ENCODE measurements at places on chromosomes 11 and 22.
A peak's percentile ranks its signal among the peaks of the same experiment; 100 is the strongest.

GRCh38 chr11:15144347-15144746 lies 29.6 kb downstream of the INSC start:
- no peak for DNase-seq

GRCh38 chr11:115964091-115964490 lies 459.9 kb upstream of the CADM1 start:
- no peak for DNase-seq

DNA sequence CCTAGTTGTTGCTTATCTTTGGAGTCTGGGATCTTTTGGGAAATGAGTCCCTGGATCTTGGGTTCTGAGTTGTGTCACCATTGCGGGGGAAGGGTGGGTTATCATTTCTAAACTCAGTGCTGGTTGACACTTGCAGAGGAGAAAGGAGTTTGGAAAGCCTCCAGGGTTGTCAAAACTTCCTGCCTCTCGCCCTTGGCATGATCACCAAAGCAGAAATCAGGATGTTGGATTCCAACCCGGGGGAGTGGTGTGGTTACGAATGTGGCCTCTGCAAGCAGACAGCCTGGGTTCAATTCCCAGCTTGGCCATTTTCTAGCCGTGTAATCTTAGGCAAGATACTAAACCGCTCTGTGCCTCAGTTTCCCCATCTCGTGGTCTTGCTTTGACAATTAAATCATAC lies 24.3 kb downstream of the CD6 start:
- DNase-seq, result no peak

- no peak for DNase-seq
These were observed 1.6 kb downstream of the MCAM start for GRCh38 chr11:119315131-119316015.

GRCh38 chr11:110859998-110860397 lies 147.8 kb upstream of the ARHGAP20 start:
- no peak for DNase-seq

DNA sequence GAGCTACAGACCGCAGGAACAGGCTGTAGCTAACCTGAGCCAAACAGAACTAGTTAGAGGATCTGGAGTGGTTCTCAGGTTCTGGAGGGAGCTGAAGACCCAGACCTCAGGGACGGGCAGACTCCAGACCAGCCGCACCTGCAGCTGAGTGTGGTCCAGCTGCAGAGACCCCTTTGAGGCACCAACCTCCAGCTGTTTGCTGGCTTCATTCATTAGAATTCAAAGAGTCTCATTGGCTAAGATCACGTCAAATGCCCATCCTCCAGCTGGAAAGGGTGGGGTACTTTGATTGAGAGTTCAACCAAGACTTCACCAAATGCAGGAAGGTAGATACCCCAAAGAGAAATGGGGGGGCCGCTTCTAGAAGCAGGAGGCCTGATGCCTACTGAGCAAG lies 13.4 kb upstream of the IL2RB start:
- DNase-seq, result no peak

DNA sequence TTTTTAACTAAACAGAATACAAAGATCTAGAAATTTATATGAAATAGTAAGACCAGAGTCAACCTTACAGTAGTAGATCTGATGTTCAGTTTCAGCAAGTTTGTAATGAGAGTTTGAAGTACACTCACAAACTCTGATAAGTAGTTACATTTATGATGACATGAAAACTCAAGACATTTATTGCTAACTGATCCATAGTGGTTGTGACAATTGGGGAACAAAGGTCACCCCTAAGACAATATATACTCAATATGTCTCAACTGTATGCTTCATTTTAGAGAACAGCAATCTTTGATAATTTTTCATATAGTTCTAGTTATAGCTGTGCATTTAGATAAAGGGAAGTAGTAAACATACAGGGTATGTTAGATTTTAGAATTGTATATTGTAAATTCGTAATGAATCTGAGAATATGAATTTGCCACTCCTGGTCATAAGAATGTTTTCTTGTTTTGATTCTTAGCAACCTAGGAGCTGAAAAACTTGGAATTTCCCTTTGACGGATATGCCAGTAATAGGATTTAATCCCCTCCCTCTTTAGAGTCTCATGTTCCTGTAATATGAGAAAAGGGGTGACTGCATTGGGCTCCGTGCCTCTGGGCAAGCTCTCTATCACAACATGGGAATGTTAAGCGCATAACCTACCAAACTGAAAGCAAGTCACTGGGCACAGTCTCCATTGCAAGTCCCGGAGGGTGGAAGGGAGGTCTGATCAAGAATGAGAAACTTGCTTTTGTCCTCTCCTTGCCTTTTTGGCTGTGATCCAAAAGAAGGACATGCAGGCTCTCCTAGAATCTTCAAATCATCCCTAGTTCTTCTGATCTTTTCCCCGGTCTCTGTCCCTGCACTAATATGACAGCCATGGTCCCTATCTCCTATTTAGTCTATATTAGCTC lies 11.4 kb downstream of the OR10D3 start:
- DNase-seq, result no peak

DNA sequence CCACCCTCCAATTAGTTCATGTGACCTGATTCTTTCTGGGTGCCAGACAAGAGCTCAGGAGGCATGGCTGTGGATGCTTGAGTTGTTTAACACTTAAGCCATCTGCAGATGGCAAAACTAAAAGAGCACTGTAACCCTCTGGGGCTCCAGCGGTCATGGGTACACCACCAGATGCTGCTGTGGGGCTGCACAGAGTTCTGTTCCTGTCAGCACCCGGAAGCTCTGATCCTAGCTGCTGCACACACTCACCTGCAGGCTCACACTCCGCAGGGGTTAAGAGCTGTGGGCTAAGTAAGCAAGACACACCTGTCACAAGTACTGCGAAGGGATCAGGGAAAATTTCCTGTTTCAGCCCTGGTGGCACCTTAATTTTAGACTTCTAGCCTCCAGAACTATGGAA lies 307.8 kb downstream of the C11orf87 start:
- DNase-seq, result no peak

DNA sequence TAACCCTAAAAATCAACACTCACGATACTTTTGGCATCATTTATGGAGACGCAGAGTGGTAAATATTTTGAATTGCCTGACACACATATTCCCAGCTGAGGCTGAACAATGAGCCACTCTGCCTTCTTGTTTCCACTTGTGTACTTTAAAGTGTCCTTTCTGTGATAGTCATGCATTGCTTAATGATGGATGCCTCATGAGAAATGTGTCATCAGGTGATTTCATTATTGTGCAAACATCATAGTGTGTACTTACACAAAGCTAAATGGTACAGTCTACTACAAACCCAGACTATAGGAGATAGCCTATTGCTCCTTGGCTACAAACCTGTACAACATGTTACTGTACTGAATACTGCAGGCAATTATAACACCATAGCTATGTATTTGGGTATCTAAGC lies 44.2 kb downstream of the MRE11 start:
- no peak for DNase-seq

- no peak for DNase-seq
These were observed 7.9 kb upstream of the CAPN5 start for GRCh38 chr11:77058900-77059299.

DNA sequence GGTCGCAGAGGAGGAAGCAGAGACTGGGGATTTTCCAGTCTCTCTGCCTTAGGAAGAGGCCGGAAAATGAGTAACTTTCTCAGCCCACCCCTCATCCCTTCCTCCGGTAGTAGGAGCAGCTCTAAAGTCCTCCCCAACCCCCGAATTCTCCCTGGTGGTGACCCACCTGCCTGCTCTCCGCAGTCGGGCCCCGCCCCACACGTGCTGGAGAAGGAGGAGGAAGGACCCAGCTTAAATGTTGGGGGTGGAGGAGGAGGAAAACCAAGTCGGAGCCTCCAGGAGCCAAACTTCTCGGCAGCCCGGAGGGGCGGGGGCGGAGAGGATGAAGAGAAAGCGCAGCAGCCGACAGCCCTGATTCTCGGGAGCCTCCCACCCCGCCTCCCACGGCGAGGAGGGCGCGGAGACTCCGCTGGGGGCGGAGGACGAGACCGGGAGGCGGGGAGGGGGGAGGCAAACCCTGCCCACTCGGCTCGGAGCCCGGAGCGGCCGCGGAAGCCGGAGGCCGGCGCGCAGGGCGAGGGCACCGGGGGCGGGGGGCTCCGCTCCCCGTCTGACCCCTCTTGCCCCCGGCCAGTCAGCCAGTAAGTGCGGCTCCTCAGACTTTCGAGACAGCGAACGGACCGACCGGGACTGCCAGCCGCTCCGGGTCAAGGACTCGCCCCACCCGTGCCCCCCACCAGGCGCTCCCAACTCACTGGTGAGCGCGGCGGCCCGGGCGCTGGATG lies at the start of gene TPBGL:
Gene TPBGL (plus strand): TSS at position 464 of the 725 bp plus-strand sequence. CDS start 276 bp downstream, outside the sequence.
- no peak for DNase-seq

GRCh38 chr22:32828150-32828549 lies 26.6 kb downstream of the TIMP3 start:
- no peak for DNase-seq

DNA sequence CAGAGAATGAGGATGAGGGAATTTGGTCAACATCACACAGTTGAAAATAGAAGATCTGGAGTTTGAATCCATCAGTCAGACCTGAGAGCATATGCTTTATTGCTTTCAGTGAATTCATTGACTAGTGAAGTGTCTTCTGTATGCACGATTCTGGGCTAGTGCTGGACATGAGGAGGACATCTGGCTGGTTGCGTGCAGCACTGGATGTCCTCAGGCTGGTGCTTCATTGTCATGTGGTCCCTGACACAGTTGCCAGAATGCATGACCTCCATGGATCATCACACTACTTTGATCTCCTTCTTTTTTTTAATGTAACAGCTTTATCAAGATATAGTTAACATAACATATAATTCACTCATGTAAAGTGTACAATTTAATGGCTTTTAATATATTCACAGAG lies 44.5 kb upstream of the MMP7 start:
- no peak for DNase-seq

- no peak for DNase-seq
These were observed 1.1 kb downstream of the NPAT start for GRCh38 chr11:108221371-108221770.

GRCh38 chr11:86150847-86151173 lies 81.9 kb upstream of the PICALM start:
- DNase-seq, result no peak

DNA sequence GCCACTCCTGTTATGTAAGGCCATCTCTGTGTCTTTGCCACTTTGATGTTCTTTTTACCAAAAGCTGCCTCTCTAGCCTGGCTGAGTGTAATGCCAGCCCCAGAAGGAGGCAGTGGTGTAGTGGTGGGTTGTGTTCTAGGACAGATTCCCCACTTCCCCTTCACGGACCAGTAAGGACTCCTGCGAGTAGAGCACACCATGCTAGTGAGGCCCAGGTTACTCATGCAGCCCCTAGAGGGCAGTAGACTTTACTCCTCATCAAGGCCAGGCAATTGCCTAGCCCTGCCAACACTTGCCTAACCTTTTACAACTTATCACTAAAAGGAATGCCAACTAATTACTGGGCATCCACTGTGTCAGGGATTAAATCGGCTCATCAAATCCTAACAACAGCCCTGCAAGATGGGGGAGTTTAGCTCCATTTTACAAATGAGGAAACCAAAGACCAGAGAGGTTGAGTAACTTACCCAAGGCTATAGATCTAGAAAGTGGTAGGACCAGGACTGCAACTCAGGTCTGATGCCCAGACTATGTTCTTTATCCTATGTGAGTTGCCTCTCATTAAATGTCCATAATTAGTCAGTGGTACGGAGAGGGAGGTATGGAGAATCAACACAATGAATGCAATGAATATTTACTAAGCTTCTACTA lies 75.3 kb downstream of the APIP start:
- DNase-seq, result no peak

- DNase-seq, result peak; percentile 12
These were observed 802 bp downstream of the ATG2A start for GRCh38 chr11:64916040-64916774.

- no peak for DNase-seq
These were observed 41.7 kb downstream of the FAM227A start for GRCh38 chr22:38614332-38615063.

DNA sequence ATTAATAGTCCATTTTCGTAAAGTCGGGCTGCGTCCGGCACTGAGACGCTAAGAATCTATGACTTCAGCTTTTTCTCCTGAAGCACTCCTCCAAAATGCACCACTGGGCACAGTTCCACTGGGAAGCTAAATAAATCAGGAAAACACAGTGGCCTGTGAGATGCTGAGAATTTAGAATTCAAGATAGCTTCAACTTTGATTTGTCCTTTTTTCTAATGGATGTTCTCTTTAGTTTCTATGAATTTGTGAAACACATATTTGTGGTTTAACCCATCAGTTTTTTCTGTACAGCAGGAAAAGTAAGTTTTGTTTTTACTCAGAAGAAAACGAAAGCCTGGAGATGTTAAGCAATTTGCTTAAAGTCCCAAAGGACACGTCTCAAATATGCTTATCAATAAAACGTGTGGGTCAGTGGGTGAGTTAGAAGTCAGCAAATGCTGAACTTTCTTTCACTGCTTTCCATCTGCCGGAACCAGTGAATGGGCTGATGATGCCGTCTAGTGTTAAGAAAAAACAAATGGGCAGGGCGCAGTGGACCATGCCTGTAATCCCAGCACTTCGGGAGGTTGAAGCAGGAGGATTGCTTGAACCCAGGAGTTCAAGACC lies 40.7 kb upstream of the CLMP start:
- no peak for DNase-seq

GRCh38 chr22:37525073-37525745 lies 6.0 kb upstream of the CARD10 start:
- no peak for DNase-seq

DNA sequence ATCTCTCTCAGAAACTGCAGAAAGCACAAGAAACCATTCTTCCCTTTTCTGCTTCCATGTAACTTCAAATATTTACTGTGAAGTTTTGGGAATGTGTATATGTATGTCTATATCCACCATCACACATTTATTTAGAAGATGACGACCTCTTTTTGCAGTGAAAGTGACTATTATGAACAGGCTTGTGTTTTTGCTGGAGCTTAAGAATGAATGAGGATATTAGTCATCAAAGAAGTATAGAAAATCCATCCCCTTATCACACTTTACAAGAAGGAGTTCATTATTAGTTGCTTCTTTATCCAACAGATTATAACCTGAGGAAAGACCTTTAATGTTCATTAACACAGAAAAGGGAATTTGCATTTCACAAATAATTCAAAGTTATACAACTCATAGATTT lies 21.1 kb upstream of the SLC5A12 start:
- no peak for DNase-seq

DNA sequence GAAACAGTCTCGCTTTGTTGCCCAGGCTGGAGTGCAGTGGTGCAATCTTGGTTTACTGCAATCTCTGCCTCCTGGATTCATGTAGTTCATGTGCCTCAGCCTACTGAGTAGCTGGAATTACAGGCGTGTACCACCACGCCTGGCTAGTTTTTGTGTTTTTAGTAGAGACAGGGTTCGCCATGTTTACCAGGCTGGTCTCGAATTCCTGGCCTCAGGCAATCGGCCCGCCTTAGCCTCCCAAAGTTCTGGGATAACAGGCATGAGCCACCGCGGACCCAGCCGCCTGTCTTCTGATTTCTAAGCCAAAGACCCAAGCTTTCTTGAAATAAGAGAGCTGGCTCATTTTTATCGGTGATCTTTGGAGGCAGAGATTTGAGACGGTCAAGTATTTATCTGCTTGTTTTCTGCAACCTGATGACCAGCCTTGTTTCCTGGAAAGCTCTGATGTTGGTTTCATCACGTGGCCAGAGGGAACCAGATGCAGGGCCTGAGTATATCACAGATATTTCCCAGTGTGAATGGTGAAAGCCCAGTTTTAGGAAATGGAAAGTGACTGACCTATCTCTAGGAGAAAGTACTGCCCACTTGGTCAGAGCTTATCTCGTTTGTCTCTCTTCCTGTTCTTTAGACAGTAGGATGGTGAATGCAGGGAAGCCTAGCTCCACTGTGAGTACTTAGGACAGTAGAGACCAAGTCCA lies 5.7 kb upstream of the SIDT2 start:
- no peak for DNase-seq

Measured in hypothalamus (tissue), 51 donors.